Activated gamma-delta T cell treated with anti-CD3 and anti-CD28 coated beads, Interleukin-2, amount 50 U/mL, for 16 hours (primary cell): ENCODE measurements at places on chromosomes 5 and 9.

DNA sequence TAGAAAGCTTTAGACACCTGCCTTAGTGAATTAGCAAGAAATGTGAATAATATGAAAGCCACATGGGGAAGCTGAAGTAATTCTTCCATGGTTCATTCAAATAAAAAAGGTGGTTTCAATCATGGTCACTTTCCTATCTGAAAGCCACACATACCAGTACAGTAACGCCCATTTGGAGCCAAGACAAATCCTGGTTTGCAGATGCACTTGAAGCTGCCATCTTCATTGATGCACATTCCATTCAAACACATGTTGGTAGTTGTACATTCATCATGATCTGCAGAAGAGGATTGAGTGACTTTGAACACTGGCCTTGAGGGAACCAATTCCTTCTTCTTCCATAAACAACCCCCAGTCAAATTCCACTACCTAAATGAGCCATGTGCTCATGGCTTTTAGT lies 161.5 kb downstream of the FBN2 start:
- no peak for DNase-seq

- no peak for DNase-seq
Observed at GRCh38 chr9:19138084-19138483, 10.8 kb upstream of the PLIN2 start.

GRCh38 chr5:141672841-141673813 lies 8.9 kb downstream of the ARAP3 start:
- no peak for DNase-seq

DNA sequence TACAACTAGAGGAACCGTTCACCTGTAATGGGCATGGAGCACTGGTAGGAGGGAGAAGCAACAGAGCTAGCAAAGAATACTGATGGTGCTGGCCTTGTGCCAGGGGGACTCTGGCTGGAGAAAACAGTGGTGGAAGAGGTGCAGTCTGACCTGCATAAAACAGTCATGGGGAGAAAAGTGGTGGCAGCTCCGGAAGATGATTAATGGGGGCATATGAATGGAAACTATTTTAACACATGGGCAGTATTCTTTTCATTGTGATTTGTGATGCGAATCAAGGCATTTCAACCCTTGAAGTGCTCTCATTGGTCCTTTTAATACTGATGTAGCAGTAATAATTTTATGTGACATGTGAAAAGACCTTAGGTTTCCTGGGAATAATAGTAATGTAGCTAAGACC lies 219.6 kb downstream of the ADAMTS6 start:
- DNase-seq: no peak

GRCh38 chr9:132472199-132472598 lies 62.2 kb downstream of the CFAP77 start:
- DNase-seq: no peak

GRCh38 chr9:33307067-33307466 lies 16.8 kb downstream of the NFX1 start:
- DNase-seq: no peak

DNA sequence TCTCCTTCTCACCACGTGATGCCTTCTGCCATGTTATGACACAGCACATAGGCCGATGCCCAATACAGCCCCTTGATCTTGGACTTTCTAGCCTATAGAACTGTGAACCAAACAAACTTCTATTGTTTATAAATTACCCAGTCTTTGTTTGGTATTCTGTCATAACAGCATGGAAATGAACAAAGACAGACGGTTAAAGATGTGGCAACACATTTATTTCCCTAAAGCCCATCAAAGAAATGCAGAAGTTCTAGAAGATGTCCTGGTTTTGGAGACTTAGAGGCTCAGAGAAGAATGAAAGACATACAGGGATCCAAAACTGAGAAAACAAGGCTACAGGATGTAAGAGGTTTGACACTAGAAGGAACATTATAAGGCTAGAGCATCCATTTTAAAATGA lies 600.8 kb upstream of the DAB2 start:
- DNase-seq: no peak

- DNase-seq: no peak
Observed at GRCh38 chr5:81393783-81394718, at the start of gene ACOT12. ACOT12 (minus strand) TSS chr5:81394134; CDS start chr5:81394114, 20 bp downstream.

GRCh38 chr9:102000956-102001355 lies 262.5 kb upstream of the GRIN3A start:
- no peak for DNase-seq

GRCh38 chr5:58800356-58800755 lies 217.5 kb downstream of the RAB3C start:
- DNase-seq: no peak

DNA sequence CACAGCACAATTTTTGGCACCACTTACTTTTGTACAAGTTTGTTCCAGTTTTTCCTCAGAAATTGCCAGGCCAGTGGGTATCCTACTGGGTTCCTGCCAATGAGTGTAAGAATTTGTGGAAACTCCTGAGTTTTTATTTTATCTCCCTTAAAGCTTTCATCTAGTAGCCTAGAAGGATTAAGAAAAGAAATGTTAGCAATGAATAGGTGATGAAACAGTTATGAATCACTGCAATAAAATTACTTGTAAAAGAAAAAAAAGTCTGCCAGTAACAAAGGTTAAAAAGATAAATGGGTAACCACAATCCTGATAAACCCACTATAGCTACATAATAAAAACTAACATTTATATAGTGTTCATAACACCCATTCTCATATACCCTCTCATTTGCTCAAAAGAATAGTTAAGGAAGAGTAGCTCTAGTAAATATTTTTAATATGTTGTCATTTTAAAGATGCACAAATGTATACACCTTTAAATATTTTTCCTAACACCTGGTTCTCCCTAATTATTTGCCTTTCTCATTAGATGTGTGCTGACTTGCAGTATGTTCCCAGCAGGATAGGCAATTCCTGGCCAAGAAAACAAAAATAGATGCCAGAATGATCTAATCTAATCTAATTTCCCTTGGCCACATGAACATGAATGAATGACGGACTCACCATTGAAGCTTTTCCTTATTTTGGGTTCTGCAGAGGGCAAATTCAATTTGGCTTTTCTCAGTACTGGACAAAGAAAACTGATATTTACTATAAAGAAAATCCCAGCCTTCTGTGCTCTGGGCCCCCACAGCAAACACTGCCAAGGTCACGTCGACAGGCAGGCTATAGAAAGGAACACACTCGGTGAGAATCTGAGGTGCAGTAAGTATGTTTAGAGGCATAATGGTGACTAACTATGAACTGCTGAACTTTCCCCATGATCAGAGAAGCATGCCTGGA lies 26.4 kb downstream of the ERAP1 start:
- DNase-seq: no peak

GRCh38 chr5:10724781-10725507 lies 36.1 kb downstream of the DAP start:
- no peak for DNase-seq

DNA sequence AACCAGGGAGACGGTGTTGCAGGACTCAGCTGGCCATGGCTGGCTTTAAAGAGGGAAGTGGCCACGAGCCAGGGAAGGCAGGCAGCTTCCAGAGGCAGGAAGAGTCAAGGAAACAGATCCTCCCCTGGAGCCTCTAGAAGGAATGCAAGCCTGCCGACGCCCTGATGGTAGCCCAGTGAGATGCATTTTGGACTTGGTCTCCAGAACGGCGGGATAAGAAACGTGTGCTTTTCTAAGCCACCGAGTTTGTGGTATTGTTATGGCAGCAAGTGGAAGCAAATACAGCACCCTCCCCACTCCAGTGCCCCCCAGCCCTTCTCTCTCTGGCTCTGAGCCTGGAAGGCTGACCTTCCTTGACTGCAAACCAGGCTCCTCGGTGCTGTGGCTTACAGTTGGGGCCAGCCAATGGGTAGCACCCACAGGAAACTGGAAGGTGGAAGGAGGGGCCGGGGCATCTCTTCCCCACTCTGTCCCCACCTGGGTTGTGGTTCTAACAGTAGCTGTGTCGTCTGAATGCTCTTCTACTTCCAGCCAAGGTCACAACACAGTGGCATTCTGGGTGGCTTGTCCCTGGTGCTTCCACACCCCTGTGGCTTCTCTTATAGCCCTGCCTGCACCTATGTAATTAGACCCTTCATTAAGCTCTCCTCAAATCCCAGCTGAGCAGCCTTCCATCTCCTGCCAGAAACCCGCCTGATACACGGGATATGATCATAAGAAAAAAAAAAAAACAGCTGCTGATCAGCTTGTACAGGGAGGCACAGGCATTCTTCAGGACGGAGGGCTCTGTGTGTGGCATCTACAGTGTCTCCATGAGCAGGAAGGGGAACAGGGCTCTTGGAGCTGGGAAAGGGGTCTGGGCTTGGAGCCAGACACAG lies 29.9 kb upstream of the UNC5A start:
- no peak for DNase-seq

GRCh38 chr9:126228781-126229444 lies 97.7 kb upstream of the MVB12B start:
- peak; percentile 34 for DNase-seq

DNA sequence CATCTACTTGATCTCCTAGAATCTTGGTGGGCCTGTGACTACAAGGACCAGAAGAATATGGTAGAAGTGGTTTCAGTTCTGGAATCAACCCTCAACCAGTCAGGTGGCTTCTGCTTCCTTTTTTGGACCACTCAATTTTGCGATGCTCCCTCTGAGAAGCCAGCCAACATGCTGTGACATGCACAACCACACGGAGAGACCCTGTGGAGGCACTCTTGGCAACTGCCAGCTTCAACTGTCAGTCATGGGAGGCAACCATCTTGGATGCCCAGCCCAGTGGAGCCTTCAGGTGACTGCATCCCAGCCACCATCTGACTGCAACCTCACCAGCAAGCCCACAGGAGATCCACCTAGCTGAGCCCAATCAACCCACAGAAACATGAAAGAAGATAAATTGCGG lies 137.3 kb downstream of the FAM114A2 start:
- no peak for DNase-seq

DNA sequence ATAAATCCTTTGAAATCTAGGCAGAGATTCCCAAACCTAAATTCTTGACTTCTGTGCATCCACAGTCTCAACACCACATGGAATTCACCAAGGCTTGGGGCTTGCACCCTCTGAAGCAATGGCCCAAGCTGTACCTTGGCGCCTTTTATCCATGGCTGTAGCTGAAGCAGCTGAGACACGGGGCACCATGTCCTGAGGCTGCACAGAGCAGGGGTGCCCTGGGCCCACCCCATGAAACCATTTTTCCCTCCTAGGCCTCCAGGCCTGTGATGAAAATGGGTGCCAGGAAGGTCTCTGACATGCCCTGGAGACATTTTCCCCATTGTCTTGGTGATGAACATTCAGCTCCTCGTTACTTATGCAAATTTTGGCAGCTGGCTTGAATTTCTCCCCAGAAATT lies 158.6 kb upstream of the NUDT12 start:
- no peak for DNase-seq

- DNase-seq: no peak
Observed at GRCh38 chr9:127860260-127860659, 5.8 kb upstream of the ENG start.

GRCh38 chr9:124010303-124010664 lies 1.3 kb upstream of the LHX2 start:
- DNase-seq: no peak

DNA sequence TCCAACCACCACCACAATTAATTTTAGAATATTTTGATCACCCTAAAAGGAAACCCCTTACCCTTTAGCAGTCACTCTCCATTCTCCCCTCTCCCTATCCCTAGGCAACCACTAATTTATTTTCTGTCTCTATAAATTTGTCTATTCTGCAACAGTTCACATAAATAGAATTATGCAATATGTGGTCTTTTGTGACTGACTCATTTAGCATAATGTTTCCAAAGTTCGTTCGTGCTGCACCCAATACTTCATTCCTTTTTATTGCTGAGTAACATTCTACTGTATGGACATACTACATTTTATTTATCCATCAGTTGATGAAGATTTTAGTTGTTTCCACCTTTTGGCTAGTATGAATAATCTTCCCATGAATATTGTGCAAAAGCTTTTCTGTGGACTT lies 18.2 kb upstream of the CDC20B start:
- DNase-seq: no peak

DNA sequence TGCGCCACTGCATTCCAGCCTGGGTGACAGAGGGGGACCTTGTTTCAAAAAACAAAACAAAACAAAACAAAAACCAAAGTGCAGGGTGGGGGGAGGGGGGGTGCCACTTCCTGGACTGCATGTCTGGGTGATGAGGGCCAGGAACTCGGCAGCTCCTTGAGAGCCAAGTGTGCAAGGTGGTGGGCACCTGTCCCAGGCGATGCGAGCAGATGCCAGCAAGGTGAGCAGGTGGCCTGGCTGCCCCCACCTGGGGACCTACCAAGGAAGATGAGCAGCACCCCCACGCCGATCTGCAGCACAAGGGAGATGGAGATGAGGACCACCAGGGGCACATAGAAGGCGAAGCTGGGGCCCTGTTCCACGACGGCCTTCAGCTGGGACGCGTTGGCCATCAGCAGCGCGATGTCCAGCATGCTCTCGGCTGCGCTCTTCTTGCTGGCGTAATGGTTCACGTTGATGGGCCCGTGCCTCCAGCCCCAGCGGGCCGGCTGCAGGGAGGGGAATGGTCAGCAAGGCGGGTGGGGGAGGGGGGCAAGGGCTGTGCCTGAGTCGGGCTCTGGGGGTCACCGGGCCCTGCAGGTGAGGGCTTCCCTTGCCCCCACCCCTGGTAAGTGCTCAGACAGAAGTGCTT lies 7.8 kb downstream of the NINJ1 start:
- no peak for DNase-seq

GRCh38 chr5:2761921-2762488 lies 10.5 kb upstream of the IRX2 start:
- no peak for DNase-seq

- no peak for DNase-seq
Observed at GRCh38 chr5:8945972-8946371, 599.9 kb downstream of the SEMA5A start.

GRCh38 chr5:32273821-32274220 lies 38.9 kb downstream of the MTMR12 start:
- DNase-seq: no peak

DNA sequence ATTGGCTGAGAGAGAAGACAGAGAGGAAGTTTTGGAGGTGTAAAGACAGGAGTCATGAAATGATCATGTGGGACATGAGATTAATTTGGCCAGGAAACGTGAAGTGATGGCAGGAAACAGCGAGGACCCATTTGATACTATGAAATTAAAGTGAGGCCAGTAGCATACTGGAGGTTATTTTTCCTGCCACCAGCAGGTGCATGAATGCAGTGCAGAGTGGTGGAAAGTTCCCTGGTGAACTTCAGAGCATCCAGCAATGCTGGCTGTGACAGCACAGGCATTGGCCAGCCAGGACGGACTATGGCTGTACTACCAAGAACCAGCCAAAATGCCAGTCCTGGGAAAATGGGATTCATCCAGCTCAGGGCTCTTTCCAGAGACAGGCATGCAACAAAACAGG lies 152.2 kb downstream of the SYK start:
- no peak for DNase-seq
